ENCODE measurements at places on chromosomes 16 and 17.

DNA sequence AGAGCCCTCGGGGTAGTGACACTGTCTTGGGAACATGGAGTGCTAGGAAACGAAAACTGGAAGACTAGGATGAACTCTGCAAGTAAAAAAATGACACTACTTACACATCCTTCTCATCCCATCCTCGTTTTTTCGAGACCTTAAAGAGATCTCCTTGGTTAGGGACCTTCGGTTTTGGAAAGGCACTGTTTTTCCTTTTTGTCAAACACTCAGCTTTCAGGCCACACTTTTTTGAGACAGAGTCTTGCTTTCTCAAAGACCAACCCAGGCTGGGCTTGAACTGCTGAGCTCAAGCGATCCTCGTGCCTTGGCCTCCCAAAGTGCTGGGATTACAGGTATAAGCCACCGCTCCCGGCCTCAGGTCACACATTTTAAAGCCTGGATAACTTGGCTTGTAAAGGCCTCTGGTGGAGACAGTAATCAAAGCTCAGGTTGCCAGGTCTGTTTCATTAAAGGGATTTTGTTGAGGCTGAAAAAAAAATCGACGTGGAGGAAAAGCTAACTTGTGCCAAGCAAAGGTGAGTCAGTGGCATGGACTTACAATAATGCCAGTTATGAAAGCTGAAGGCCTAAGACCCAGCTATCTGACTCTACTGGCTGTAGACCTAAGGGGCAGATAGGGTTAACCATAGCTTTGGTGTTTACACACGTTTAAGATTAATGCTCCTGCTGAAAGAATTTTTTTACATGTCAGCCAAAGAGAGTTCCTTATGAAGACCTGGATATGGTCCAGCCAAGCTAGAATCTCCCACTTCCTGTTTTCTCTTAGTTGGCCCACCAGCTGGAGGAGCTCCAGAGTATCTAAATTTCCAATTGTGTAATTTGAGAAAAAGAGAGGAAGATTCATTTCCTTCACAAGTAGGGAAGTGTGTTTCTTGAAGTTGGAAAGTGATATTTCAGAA, 823 bp downstream of the NBR1 start:
- no peaks in the 10 kb centered on the region for H3K36me3 ChIP-seq
- H3K27ac ChIP-seq: peak overlapping the region; percentile 73
- no peaks in the 10 kb centered on the region for H3K27me3 ChIP-seq
- DNase-seq: peak; percentile 83
- H3K4me3 ChIP-seq: peak overlapping the region; percentile 90

GRCh38 chr16:74652249-74652648, 14.4 kb downstream of the RFWD3 start:
- DNase-seq: no peak
- H3K27me3 ChIP-seq: no peaks in the 10 kb centered on the region
- H3K4me1 ChIP-seq: peaks cover 6% of the 10 kb centered on the region

DNA sequence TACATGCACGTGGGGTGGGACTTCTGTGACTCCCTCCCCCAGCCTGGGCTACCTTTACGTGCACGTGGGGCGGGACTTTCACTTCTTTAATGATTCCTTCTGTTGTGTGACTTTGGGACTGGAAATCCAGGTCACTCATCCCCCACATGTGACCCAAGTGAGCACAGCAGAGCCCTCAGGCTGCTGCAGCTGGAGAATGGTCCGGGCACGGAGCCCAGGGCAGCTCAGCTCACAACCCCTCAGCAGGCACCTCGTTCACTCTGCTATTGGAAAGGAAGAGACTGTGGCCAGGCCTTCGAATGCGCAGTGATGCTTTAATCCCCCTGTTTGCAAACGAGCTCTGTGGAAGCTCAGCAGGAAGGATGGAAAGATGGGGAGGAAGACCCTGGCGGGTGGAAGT, 14.7 kb downstream of the DBNDD1 start:
- H3K27ac ChIP-seq: no peak overlapping the region
- no peaks in the 10 kb centered on the region for H3K4me1 ChIP-seq
- H3K36me3 ChIP-seq: no peaks in the 10 kb centered on the region
- DNase-seq: no peak
- no peaks in the 10 kb centered on the region for H3K27me3 ChIP-seq
- no peak overlapping the region for H3K4me3 ChIP-seq

DNA sequence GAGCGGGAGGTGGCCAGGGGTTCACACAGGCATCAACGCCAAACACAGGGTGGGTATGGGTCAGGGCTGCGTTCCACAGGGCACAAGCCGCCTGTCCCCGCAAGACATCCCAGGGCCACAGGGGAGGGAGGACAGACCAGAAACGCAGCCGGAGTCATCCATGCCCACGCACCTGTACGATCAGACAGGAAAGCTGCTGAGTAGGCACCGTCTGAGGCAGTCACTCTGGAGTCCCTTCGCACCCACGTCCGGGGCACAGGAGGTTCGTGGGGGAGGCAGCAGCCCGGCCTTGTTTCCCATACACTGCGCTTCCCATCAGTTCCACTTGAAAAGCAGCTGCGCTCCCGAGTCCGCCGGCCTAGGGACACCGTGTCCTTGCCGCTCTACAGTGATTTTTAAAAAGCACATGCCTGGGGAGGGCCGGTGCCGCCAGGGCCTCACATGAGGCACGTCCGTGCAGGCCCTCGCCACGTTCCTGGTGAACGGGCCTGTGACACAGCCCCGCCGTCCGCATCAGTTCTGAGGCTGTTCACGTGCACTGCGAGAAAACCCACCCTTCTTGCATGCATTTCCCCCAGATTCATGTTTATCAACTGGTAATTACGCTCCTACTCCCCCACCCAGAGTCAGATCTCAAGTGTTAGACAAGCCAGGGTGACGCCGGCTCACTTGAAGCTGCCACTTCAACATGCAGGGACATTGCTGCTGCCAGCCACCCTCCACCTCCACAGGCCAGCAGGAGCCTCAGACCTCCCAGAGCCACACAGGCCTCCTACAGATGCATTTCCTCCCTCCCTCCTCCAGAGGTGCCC, 34.8 kb downstream of the WDR45B start:
- no peaks in the 10 kb centered on the region for H3K4me1 ChIP-seq
- H3K27ac ChIP-seq: no peak overlapping the region
- peaks cover 34% of the 10 kb centered on the region for H3K36me3 ChIP-seq
- H3K27me3 ChIP-seq: no peaks in the 10 kb centered on the region

DNA sequence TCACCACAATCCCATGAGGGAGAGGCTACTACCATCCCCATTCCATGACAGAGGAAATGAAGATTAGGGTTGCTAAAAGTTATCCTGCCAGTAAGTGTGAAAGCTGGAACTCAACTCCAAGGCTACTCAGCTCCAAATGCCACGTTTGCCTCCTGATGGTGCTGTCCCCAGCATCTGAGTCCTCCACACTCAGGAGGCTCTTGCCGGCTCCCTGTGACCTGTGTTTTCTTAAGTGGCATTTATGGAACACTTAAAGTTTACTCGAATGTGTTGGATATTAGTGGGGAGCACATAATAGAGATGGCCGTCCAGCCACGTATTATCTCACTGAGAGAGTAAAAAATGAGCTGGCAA, 267.9 kb downstream of the CBLN1 start:
- H3K36me3 ChIP-seq: no peaks in the 10 kb centered on the region
- H3K4me1 ChIP-seq: no peaks in the 10 kb centered on the region
- H3K4me3 ChIP-seq: no peak overlapping the region
- H3K27ac ChIP-seq: no peak overlapping the region
- DNase-seq: no peak
- H3K27me3 ChIP-seq: no peaks in the 10 kb centered on the region

- peaks cover 38% of the 10 kb centered on the region for H3K4me1 ChIP-seq
- peak; percentile 43 for DNase-seq
- no peak overlapping the region for H3K4me3 ChIP-seq
- peak overlapping the region; percentile 51 for H3K27ac ChIP-seq
- H3K27me3 ChIP-seq: no peaks in the 10 kb centered on the region
Observed at GRCh38 chr16:57276596-57276995, 7.9 kb downstream of the PLLP start.

DNA sequence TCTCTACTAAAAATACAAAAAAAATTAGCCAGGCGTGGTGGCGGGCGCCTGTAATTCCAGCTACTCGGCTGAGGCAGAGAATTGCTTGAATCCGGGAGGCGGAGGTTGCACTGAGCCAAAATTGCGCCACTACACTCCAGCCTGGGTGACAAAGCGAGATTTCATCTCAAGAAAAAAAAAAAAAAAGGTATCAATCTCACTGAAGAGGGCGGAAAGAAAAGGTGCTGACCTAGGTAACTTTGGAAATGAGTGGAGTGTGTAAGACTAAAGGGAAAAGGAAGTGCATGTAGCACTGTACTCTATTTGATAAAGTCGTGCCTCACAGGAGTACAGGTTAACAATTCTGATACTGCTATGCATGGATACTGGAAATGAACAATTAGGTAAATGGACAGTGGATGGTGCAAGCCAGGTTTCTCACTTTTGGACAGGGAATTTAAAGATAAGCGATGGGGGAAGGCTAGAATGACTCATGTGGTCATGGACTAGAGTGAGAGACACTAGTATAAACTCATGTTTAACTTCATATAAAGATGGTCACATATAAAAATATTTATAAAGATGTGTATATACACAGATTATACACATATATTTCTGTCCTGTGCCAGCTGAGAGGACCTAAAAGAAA, 142.9 kb downstream of the CDK5R1 start:
- H3K4me3 ChIP-seq: no peak overlapping the region
- peaks cover 10% of the 10 kb centered on the region for H3K4me1 ChIP-seq
- H3K27me3 ChIP-seq: no peaks in the 10 kb centered on the region
- no peak for DNase-seq

DNA sequence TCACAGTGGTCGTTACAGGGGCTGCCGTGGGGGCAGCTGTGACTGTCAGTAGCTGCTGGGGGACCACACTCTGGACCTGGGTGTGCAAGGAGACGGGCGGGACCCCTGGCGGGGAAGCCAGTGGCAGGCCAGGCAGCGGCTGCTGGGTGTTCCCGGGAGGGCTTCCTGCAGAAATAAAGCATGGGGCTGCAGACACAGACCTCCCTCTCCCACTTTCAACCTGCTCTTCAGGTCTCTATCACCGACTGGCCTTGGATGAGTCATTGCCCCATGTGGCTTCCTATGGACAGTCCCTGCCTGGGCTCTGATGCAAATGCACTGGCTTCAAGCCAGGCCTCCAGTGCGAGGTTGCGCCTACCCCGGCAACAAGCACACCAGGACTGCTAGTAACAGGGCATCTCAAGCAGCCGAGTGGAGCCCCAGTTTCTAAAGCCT, 17.2 kb downstream of the SREBF1 start:
- H3K4me3 ChIP-seq: no peak overlapping the region
- no peaks in the 10 kb centered on the region for H3K27me3 ChIP-seq
- peaks cover 62% of the 10 kb centered on the region for H3K4me1 ChIP-seq
- H3K36me3 ChIP-seq: peaks cover 43% of the 10 kb centered on the region
- H3K27ac ChIP-seq: peak overlapping the region; percentile 52

DNA sequence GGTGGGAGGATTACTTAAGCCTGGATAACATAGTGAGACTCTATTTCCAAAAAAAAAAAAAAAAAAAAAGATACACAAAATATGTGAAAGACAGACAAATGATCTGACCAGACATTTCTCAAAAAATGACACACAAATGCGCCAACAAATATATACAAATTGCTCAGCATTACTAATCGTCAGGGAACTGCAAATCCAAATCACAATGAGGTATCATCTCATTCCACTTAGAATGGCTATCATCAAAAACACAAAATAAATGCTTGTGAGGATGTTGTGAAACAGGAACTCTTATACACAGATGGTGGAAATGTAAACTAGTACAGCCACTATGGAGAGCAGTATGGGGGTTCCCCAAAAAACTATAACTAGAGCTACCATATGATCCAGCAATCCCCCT, 62.4 kb downstream of the STX8 start:
- H3K27me3 ChIP-seq: no peaks in the 10 kb centered on the region
- H3K36me3 ChIP-seq: no peaks in the 10 kb centered on the region
- H3K4me3 ChIP-seq: no peak overlapping the region
- peaks cover 7% of the 10 kb centered on the region for H3K4me1 ChIP-seq

- DNase-seq: peak; percentile 58
- H3K27ac ChIP-seq: no peak overlapping the region
- H3K27me3 ChIP-seq: no peaks in the 10 kb centered on the region
- peaks cover 10% of the 10 kb centered on the region for H3K4me1 ChIP-seq
Observed at GRCh38 chr17:76107509-76107908, 3.9 kb upstream of the EXOC7 start.

GRCh38 chr17:10616502-10617119, 40.5 kb downstream of the MYH3 start:
- no peak overlapping the region for H3K4me3 ChIP-seq
- H3K27ac ChIP-seq: no peak overlapping the region
- no peaks in the 10 kb centered on the region for H3K27me3 ChIP-seq
- DNase-seq: peak; percentile 81

GRCh38 chr16:12558641-12559040, 245.0 kb downstream of the CPPED1 start:
- H3K36me3 ChIP-seq: no peaks in the 10 kb centered on the region
- H3K4me3 ChIP-seq: no peak overlapping the region

GRCh38 chr16:55754056-55754455, 78.8 kb downstream of the CES1 start:
- no peak overlapping the region for H3K4me3 ChIP-seq
- no peaks in the 10 kb centered on the region for H3K27me3 ChIP-seq
- no peak for DNase-seq
- no peak overlapping the region for H3K27ac ChIP-seq

- H3K36me3 ChIP-seq: no peaks in the 10 kb centered on the region
- no peaks in the 10 kb centered on the region for H3K27me3 ChIP-seq
- DNase-seq: no peak
- no peaks in the 10 kb centered on the region for H3K4me1 ChIP-seq
- H3K27ac ChIP-seq: no peak overlapping the region
- H3K4me3 ChIP-seq: no peak overlapping the region
Observed at GRCh38 chr16:55039511-55039910, 108.8 kb downstream of the IRX5 start.

GRCh38 chr16:27098366-27099049, 31.8 kb downstream of the C16orf82 start:
- no peaks in the 10 kb centered on the region for H3K4me1 ChIP-seq
- H3K27me3 ChIP-seq: peaks cover 4% of the 10 kb centered on the region
- H3K36me3 ChIP-seq: no peaks in the 10 kb centered on the region
- H3K27ac ChIP-seq: no peak overlapping the region

DNA sequence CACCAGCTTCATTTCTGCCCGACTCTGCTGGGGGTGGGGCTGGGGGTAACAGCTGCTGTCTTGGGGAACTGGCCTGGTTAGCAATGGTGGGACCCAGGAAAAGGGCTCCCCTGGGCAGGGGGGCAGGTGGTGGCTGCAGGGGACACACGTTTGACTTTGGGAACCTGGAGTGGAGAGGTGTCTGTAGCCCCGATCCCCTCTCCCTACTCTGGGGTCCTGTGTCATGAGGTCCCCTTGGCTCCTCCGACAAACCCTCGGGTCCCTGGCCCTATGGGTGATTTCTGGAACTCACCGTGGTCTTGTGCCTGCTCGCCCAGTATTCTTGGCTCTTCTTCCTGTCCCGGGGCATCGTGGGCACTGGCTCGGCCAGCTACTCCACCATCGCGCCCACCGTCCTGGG, 12.0 kb downstream of the SPNS3 start:
- no peak overlapping the region for H3K4me3 ChIP-seq
- DNase-seq: no peak
- no peak overlapping the region for H3K27ac ChIP-seq
- H3K36me3 ChIP-seq: no peaks in the 10 kb centered on the region
- peaks cover 8% of the 10 kb centered on the region for H3K4me1 ChIP-seq

DNA sequence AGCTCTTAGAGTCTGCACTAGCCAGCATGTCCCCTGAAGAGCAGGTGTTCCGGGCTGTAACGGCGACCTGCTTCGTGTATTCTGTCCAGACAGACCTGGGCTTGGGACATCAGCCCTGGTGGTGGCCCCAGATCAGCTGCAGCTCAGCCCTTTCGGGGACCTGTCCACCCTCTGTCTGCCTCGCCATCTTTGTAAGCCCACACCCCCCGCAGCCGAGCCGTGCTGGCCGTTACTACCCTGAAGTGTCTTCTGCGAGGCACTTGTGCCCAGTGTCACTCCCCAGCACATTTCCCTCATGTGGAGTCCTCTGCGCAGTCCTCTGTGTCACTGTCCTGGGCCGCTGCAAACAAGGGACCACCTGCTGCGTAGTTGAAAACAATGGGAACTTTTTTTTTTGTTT, 10.4 kb downstream of the CARD14 start:
- no peak for DNase-seq
- no peaks in the 10 kb centered on the region for H3K27me3 ChIP-seq
- H3K4me1 ChIP-seq: no peaks in the 10 kb centered on the region
- no peaks in the 10 kb centered on the region for H3K36me3 ChIP-seq

Data from PC-3 (cell line).